ENCODE measurements at places on chromosomes 7 and 10.

DNA sequence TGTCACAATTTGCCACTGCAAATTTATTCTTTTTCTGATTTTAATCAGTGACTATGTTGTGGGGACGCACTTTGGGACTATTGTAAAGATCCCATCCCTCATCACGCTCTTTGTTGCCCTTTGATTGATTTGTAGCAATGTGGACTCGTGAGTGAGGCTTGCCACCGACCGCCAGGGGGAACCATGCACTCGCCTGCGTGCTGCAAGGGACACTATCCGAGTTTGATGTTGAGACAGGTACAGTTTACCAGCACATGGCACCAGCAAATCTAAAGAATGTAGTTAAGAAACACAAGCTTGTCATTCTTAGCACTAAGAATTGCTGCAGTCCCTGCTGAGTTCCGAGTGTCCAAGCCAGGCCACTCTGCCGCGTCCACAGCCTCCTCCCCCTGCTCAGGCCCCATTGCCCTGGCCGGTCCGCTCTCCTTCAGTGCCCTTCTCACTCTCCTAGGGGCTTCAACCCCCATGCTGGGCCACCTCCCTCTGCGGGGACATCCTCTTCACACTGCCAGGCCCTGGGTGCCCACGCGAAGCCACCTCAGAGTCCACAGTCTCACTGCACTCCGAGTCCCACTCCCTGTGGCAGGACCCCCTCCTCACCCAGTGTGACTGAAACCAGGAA lies 2.0 kb upstream of the SFTPA2 start:
- H3K27ac ChIP-seq = no peak overlapping the region
- no peaks in the 10 kb centered on the region for H3K4me1 ChIP-seq
- peak; percentile 83 for DNase-seq
- H3K4me3 ChIP-seq = peak overlapping the region; percentile 17

- no peaks in the 10 kb centered on the region for H3K4me1 ChIP-seq
- no peak for DNase-seq
- no peak overlapping the region for H3K4me3 ChIP-seq
- no peaks in the 10 kb centered on the region for H3K27me3 ChIP-seq
- H3K36me3 ChIP-seq = no peaks in the 10 kb centered on the region
Observed at GRCh38 chr7:28001896-28002295, 178.7 kb downstream of the JAZF1 start.

GRCh38 chr7:154484406-154484805 lies 432.2 kb downstream of the DPP6 start:
- peaks cover 4% of the 10 kb centered on the region for H3K4me1 ChIP-seq
- peak; percentile 38 for DNase-seq

DNA sequence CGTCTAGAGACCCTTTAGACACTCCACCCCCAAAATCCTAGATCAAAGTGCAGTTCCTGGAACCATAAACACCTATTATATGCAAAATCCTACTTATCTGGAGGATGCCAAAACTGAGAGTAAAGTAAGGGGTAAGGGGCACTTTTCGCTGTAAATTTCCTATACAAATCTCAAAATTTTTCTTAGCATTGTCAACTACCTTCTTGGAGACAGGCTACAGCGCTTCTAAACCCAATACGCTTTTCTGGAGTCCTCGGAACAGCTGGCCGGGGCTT lies 10.4 kb downstream of the TWIST1 start:
- H3K27ac ChIP-seq = no peak overlapping the region
- peak overlapping the region; percentile 36 for H3K4me3 ChIP-seq
- H3K4me1 ChIP-seq = peaks cover 19% of the 10 kb centered on the region
- no peaks in the 10 kb centered on the region for H3K36me3 ChIP-seq
- H3K27me3 ChIP-seq = peaks cover 100% of the 10 kb centered on the region

DNA sequence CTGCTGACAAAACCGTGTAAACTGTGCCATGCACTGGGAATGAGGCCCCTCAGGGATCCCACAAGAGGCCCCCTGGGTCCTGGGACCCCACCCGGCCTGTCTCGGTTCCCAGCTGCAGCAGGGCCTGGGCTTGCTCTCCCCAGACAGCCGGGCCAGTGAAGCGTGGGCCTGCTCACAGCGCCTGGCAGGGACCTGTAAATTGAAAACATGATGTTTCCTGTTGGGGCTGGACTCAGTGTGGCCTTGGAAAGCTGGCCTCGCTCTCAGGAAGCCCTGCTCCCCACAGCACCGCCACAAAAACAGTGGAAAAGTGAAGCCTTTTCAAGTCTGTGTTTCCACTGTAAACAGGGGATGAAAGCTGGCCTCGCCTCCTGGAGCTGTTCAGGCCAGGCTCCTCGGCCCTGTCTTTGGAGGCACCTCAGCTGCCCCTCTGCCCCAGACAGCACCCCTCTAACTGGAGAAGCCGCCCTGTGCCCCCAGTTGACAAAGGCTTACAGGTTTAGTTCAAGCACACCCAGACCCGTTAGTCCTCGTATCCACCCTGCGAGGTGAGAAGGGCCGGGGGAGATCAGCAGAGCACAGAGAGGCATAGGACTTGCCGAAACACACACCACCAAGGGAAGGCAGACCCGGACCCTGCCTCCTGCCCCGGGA lies 108.3 kb downstream of the ZMIZ1 start:
- H3K36me3 ChIP-seq = no peaks in the 10 kb centered on the region
- no peak overlapping the region for H3K4me3 ChIP-seq
- no peak overlapping the region for H3K27ac ChIP-seq
- DNase-seq = no peak

DNA sequence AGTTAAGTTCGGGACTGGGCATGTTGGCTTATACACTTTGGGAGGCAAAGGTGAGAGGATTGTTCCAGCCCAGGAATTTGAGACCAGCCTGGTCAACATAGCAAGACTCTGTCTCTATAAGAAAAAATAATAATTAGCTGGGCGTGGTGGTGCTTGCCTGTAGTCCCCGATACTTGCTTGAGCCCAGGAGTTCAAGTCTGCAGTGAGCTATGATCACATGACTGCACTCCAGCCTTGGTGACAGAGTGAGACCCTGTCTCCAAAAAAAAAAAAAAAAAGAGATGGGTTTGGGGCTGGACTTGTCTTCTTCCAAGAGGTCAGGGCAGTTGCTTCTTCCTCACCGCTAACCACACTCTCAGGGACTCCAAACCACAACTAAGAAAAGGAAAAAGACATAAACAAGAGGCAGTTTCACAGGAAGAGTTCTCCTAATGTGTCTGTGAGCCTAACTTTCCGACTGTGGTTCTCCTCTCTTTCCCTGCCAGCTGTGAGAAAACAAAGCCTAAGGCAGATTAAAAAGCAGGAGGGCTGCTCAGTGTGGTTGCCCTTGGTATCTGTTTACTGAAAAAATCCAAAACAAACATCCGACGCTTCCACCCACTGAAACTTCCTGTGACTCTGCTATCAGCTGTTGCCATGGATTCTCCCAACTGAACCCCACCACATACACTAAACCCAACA lies 2.4 kb upstream of the SERPINE1 start:
- DNase-seq = no peak
- H3K4me3 ChIP-seq = no peak overlapping the region
- H3K4me1 ChIP-seq = peaks cover 27% of the 10 kb centered on the region
- no peaks in the 10 kb centered on the region for H3K27me3 ChIP-seq

- peak overlapping the region; percentile 97 for H3K27ac ChIP-seq
- no peaks in the 10 kb centered on the region for H3K36me3 ChIP-seq
- DNase-seq = no peak
- H3K4me3 ChIP-seq = peak overlapping the region; percentile 81
Observed at GRCh38 chr10:96587264-96588059, 650 bp upstream of the TM9SF3 start.

DNA sequence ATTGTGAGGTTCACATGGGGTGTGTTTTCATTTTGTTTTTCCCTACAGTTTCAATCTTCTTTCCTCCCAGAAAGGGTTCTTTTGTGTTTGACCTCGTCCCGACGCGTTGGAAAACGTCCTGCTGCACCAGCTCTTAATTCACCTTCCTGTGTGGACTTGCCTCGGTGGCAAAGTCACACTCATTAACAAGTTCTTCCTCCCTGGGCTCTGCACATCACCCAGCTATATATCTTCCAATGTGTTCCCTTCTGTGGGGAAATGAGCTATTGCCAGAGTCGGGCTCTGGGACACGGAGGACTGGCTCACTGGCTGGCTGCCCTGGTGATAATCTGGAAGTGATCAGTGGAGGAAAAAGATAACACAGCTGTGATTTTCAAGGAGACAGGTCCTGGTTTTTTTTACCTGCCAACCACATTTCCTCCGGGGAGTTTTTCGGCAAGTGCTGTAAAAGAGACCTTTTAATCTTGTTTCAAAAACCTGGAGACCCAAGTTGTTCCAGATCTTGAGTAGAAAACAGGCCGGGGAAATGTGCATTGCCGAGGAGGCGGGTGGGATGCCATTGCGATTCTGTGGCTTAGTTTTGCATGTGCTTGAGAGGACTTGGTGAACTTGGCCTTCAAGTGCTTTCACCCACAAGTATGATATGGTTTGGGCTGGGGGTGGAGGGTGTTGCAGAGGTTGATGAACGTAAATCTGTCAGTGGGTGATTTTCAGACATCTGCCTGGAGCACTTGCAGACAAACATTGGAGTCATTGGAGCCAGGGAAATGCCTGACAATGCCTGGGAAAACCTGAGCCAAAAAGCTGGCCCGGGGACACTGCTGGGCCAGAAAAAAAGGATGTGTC lies 96.5 kb upstream of the CREB5 start:
- DNase-seq = no peak
- H3K27ac ChIP-seq = no peak overlapping the region
- no peak overlapping the region for H3K4me3 ChIP-seq
- H3K36me3 ChIP-seq = no peaks in the 10 kb centered on the region
- no peaks in the 10 kb centered on the region for H3K27me3 ChIP-seq

DNA sequence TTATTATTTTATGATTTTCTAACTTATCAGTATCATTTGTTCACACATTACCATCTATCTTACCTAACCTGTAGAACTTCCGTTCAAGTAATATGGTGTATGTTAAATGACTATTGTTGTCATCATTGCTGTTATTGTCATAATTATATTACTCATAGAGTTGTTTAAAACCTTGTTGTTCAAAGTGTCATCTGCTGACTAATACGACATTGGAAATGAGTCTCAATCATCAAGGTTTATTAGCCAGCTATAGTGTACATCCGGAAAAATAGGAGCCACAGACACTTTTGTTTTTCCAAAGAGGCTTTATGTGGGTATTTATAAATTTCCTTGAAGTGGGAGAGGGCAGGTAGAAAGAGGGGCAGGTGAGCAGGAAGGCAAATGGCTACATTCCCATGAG lies 386.9 kb upstream of the LRRTM3 start:
- H3K36me3 ChIP-seq = no peaks in the 10 kb centered on the region
- H3K27ac ChIP-seq = no peak overlapping the region
- no peak overlapping the region for H3K4me3 ChIP-seq
- H3K27me3 ChIP-seq = no peaks in the 10 kb centered on the region
- DNase-seq = no peak
